ENCODE measurements at places on chromosomes 7 and 10.

- no peak for DNase-seq
Observed at GRCh38 chr7:137772748-137773147, 74.0 kb downstream of the DGKI start.

- no peak for DNase-seq
Observed at GRCh38 chr7:106015381-106016218, 52.5 kb downstream of the CDHR3 start.

DNA sequence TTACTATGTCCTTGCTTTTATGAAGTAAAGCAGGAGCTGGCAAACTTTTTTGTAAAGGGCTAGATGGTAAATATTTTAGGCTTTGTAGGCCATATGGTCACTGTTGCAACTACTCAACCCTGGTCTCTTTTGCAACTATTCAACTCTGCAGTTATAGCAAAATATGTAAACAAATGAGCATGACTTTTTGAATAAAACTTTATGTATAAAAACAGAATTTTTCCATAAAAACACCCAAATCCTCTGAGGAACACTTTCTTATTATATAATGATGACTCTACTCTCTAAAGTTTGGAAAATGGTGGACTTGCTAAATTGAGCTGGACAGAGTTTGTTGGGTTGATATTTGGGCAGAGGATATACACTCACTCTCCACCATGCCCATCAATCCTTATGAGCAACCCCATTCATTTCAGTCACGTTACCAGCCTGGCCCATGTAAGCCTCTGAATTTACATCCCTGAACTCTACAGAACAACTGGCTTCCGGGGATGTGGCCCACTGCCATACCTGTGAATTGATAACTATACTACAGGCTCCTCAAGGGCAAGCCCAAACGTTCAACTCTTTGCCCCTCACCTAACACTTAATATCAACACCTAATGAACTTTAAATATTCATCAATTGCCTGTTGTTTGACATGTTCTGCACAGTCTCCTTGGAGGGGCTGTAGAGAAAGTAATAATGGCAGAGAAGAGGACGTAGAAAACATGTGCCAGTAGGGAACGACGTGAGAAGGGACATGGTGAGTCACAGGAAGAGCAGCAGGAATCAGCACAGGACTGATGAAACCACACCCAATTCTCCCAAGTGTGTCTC is 37.6 kb downstream of the SGMS1 start:
- DNase-seq = peak; percentile 49

- no peak for DNase-seq
Observed at GRCh38 chr10:4514445-4515108, 311.4 kb upstream of the AKR1E2 start.

DNA sequence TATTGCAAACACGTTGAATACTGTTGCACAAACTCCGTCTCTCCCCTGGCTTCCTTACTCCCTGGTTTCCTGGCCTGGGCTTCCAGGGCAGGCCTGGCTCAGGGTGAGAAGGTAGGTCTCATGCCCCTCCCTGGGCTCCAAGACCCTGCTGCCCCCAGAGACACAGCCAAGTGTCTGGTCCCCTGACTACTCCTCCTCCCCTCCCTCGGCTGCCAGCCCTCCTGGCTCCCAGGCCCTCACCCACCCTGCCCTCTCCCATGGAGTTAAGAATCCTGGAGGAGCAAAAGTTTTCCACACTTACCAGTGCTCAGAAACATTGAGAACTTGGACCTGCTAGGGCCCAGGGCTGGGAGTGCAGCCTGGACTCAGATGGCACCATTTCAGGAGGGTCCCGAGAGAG is 47.2 kb upstream of the RABGEF1 start:
- no peak for DNase-seq

DNA sequence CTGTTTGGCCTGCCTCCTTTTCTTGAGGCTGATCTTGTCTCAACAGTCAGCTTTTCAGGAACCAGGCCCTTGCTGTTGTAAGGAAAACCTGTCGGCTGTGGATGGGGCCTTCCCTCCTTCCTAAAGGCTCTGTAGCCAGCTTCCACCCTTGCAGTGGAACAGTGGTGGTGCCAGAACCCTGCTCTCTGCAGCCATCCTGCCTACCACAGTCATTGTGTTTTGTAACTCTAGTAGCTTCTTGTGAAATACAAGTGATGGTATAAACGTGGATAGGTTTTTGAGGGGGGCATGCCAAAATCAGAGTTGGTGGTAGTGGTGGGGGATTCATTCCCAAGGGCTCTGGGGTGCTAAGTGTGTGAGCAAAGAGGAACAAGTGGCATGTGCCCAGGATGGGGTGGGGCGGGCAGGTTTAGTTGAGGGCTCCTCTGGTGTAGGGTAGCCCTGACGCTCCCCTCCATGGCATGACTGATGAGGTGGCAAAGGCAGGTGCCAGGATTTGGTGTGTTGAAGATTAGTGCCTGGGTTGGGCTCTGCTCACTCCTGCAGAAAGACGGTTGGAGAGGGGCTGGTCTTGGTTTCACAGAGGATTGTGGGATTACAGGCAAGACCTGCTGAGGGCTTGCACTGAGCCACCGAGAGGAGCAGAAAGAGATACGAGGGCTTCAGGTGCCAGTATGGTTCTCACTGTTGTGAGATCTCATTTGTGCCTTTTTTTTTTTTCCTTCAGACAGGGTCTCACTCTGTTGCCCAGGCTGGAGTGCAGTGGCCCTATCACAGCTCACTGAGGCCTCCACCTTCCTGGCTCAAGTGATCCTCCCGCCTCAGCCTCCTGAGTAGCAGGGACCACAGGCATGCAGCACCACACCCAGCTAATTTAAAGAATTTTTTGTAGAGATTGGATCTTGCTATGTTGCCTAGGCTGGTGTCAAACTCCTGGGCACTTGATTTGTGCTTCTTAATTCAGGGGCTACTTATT is 7.4 kb downstream of the TSPAN14 start:
- DNase-seq = no peak

DNA sequence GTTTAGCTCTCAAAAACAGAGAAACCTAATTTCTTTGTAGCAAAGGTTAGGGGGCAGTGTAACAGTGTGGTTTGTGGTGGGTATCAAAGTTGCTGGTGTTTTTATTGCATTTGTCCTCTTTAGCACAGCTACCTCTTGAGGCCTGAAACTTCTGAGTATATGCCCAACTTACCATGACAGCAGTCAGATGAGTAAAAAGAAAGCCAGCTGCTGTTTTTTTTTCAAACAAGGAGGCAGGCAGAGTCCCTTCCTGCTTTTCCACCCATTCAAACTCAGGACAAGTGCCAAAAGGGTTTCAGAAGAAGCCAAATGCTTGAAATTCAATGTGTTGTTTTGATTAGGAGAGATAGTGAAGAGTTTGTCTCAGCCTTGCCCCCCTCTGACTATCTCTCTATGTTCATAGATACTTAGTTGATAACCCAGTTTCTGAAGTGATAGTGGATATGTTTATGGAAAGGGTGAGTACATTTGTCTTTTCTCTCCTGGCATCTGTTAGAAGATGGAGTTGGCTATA is 23.1 kb downstream of the GBF1 start:
- DNase-seq = peak; percentile 14

DNA sequence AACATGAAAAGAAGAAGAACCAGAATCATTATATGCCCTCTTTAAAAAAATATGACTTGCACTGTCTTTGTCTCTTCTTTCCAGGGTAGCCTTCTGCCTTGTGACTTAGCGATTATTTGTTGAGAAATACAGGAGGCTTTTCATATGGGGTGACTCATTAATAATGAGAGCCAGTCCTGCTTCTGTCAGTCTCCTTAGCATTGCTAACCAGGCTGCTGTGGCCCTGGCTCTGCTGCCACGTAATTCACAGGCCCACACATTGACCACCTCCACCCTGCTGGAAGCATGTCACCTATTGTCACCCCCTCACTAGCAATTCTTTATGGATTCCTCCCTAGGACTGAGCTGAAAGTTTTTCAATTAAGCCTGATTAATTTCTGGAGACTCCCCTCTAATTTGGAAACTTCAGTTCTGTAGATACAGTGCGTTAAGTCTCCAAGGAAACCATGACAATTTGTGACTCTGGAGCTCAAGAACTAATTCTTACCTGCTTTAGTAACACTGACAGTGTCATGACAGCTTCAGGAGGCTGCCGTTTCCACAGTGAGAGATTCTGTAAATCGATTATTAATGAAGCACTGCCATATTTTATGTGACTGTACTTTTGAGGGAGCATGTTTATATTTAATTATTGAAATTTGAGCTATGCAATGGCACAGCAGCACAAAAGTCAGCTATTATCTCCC is 267.9 kb upstream of the SP8 start:
- no peak for DNase-seq

- no peak for DNase-seq
Observed at GRCh38 chr10:30834651-30835050, 197.0 kb downstream of the ZNF438 start.
